ENCODE measurements at places on chromosomes 11 and 22.

DNA sequence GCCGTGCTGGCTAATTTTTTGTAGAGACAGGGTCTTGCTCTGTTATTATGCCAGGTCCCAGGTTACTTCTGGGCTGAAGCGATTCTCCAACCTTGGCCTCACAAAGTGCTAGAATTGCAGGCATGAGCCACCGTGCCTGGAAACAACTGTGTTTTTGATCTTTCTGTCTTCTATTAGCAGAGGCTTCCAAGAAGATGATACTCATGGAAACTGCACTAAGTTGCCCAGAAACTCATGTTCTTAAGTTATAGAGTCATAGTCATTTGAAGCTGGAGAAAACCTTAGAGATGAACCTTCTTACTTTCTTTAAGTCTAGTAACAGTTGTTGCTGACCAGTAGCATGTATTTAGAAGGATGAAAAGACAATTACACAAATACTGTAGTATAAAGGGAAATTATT, 37.1 kb upstream of the HSPA8 start:
- no peak for DNase-seq

- DNase-seq, result no peak
Measured at GRCh38 chr11:134334796-134335571, 3.2 kb downstream of the GLB1L2 start.

- DNase-seq, result no peak
Measured at GRCh38 chr11:1149545-1149944, 8.2 kb upstream of the MUC5AC start.

DNA sequence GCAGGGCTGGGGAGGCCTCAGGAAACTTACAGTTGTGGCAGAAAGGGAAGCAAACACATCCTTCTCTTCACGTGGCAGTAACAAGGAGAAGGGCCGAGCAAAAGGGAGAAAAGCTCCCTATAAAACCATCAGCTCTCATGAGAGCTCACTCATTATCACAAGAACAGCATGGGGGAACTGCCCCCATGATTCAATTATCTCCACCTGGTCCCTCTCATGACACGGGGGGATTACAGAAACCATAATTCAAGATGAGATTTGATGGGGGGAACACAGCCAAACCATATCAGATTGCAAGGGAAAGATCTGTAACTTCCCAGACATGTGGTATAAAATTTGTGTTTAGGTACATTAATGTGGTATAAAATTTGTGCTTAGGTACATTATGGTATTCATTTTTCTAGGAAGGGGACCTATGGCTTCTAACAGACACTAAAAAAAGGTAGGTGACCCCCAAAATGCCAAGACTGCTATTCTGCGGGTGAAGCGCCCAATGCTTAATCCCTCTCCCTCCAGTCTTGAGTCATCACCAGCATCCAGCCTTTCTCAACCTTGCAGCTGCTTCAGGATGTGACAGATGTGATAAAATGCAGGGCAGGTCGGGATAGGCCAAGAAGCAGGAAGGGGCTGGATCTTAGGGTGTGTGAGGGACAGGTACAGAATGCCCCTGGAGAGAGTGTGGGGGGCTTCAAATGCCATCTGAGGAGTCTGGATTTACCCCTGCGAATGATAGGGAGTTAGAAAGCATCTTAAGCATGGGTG, 57.7 kb upstream of the AMPD3 start:
- no peak for DNase-seq

GRCh38 chr11:6608011-6608410, 4.0 kb downstream of the TAF10 start:
- no peak for DNase-seq

DNA sequence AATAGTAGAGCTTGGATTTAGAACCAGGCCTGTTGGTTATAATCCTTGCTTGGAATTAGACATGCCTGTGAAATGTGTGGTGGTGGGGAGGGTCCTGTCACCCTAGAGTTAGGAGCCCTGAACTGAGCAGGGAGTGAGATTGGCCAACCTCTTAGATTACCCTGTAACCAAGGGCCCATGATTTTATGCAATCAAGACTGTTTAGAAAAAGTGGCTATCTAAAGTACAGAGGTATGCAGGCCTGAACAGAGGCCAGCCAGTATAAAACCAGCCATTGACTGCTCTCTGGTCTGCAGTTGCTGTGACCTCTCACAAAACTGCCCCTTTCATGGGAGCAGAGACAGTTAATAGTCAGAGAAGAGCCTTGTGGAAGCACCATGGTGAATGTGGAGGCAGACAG, 36.2 kb downstream of the SERPINH1 start:
- no peak for DNase-seq

GRCh38 chr22:17705951-17706900, 67.7 kb downstream of the BCL2L13 start:
- no peak for DNase-seq

GRCh38 chr11:64097468-64098317, 62.0 kb downstream of the FLRT1 start:
- DNase-seq, result no peak

GRCh38 chr22:40477683-40478337, 107.4 kb downstream of the SGSM3 start:
- no peak for DNase-seq

GRCh38 chr11:576811-577610, 741 bp downstream of the PHRF1 start:
- DNase-seq, result no peak

GRCh38 chr22:41873391-41873790, 40.5 kb downstream of the SREBF2 start:
- DNase-seq, result no peak

GRCh38 chr22:44180706-44181032, at the start of gene PARVG:
Gene PARVG, plus strand, starts transcription at chr22:44180925. Its CDS starts 2,405 bp downstream, at chr22:44183330.
- DNase-seq, result no peak

GRCh38 chr22:47215851-47216250, 453.4 kb downstream of the TBC1D22A start:
- no peak for DNase-seq

DNA sequence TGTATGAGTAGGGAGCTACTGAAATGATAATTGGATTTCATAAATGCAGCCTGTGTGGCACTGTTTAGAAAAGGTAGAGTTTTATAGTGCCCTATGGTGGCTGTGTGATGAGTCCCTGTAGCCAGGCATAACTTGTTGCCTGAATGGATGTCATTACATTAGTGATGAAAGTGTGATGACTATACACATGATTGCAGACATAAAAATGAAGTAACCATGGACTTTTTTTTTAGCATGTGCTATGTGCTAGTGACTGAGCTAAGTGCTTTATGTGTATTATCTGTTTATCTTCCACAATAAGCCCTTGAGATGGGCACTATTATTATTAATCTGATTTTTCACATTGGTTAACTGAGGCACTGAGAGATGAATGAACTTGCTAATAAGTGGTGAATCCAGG, 13.5 kb upstream of the GRAMD1B start:
- no peak for DNase-seq

DNA sequence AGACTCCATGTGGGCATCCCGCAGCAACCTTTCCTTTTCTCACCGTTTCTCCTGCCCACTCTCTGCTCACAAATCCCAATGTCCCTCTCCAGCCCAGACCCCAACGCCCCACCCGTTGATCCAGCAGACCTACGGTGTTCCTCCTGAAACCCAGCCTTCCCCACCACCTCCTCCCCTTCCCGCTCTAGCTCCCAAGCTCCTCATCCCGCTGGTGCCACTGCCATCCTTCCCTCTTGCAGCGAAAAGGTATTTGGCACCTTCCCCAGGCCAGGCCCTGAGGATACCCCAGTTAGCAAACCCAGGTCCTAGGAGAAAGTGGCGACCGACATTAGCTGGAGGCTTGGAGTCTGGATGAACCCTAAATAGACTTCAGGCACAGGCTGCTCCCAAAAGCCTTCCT, 84.0 kb upstream of the RTL6 start:
- no peak for DNase-seq

GRCh38 chr11:44221456-44221855, 88.5 kb downstream of the ALX4 start:
- no peak for DNase-seq

GRCh38 chr11:1039481-1040427, 3.2 kb upstream of the MUC6 start:
- no peak for DNase-seq

GRCh38 chr11:3093281-3094191, 36.3 kb upstream of the CARS1 start:
- DNase-seq, result no peak

GRCh38 chr11:94196363-94196762, 67.7 kb downstream of the PANX1 start:
- no peak for DNase-seq

GRCh38 chr11:103923451-103923931, 112.9 kb upstream of the DDI1 start:
- no peak for DNase-seq

GRCh38 chr22:27771637-27772036, 29.9 kb downstream of the MN1 start:
- DNase-seq, result no peak

DNA sequence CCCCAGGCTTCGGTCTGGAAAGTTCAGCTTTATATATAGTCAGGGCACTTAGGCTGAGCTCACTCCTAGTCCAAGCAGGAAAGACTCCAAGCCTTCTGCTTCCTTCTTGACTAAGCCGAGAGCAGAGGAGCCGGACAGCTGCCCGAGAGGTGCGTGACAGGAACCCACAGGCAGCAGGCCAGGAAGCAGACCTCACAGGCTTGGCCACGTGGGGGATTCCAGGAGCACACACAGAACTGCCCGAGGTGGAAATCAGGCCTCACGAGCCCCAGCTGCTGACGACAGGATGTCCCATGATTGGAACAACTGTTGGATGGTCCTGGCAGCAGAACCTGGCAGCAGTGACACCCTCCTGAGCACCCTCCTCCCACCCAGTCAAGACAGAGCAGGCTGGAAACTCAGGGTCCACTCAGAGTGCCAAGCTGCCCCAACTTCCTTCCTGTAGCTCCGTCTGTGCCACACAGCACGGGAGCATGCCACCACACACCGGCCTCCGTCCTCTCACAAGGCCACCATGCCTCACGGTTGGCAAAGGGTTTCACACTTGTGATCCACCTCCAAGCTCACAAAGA, 5.4 kb downstream of the PLA2G6 start:
- no peak for DNase-seq

DNA sequence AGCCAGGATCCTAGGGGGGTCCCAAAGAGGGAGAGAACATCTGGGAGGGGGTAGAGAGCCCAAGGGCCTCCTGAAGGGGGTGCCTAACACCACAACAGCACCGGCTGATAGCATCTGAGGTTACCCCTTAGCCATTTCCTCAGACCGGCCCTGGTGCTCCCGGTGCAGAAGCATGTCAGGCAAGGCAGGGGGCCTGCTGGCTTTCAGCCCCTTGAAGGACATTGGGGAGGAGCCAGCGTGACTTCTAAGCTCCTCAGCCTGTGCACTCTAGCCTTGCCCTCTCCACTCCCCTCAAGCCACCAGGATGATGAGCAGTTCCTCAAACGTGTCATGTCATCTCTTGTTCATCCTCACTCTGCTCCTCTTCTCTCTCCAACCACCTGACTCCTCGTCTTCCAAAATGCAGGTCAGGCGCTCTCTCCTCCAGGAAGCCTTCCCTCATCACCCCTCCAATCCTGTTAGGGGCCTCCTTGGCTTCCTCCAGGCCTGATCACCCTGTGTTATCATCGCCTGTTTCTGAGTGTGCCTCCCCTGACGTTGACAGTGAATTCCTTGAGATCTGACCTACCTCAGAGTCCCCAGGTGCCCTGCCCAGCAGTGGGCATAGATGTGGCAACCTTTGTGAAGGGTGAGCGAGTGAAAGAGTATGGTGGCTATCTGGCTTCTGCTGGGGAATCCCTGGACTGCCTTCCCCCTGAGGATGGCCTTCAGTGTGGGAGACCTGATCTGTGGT, 6.1 kb downstream of the P2RY2 start:
- no peak for DNase-seq

DNA sequence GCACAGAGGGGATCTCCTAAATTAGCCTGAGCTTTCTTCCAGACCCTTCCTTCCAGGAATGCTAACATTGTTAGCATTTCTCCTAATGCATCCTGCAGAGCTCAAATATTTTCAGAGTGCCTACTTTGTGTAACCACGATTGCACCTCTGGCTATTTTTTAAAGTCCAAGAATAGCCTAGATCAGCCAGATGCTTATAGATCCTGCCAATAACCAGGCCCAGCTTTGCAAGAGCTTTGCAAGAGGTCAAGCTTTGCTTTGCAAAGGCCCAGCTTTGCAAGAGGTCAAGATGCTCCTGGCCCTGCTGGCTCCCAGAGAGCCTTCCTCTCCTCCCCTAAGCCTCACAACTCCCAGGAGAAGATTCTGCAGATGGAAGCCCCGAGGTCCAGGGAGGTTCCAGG, 491.9 kb downstream of the MN1 start:
- DNase-seq, result no peak

DNA sequence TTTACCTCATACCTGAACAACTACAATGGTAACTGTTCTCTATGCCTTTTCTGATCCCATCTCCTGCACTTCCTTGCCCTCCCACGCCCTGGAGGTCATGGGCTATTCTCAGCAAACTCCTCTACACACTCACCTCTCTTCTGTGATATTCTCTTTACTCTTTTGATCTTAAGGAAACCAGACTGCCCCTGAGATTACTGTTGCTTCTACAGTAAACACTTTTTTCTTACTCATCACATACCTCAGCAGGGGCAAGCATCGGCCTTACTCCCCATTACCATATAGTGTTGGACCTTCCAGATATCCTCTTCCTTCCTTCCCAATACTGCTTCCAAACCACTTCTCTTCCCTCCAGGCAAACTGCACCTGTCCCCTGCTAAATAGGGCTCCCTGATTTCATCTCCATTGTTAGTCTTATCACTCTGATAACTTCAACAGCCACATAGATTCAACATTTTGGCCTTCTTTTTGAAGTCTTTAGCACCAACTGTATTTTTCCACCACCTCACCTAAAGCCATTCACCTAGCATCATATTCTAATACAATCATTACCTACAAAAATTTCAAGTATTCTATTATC, 141.2 kb downstream of the RBFOX2 start:
- no peak for DNase-seq

GRCh38 chr11:131999084-131999483, 628.7 kb downstream of the NTM start:
- no peak for DNase-seq

GRCh38 chr11:134328433-134328832, 3.4 kb upstream of the GLB1L2 start:
- no peak for DNase-seq

GRCh38 chr11:44399968-44400367, 90.0 kb upstream of the ALX4 start:
- no peak for DNase-seq

- DNase-seq, result peak; percentile 71
Measured at GRCh38 chr11:2888266-2888968, 2.8 kb upstream of the CDKN1C start.

DNA sequence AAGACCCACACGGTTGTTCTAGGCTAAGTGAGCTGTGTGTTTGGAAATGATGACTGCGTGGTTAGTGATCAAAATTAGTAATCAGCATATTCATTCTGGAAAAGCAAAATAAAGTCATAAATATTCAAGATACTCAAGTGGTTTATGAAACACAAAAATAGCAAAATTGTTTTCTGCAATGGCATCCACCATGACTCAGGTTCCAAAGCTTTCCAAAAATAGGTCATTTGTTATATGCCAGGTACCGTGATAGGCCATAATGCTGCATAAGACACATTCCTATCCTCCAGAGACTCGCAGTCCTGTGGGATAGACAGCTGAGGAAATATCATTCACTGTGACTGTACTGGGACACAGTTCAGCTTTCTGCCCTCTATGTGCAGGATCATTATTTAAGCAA, 2.4 kb upstream of the ATL3 start:
- DNase-seq, result no peak

Data from stimulated activated CD4-positive, alpha-beta T cell treated with anti-CD3 and anti-CD28 coated beads, Interleukin-1b, Interleukin-23, amount 100 ng/mL, for 1 hour (primary cell).